ENCODE measurements at places on chromosomes 2 and 18. TPM values are rescaled to one million over a fixed set of nuclear protein-coding genes. Genes with fewer than 3 reads are reported as not detected.

GRCh38 chr2:225466891-225467604 lies 67.5 kb downstream of the NYAP2 start:
- DNase-seq, result no peak

GRCh38 chr2:165698444-165698884 lies 95.6 kb downstream of the GALNT3 start:
- no peak for DNase-seq

DNA sequence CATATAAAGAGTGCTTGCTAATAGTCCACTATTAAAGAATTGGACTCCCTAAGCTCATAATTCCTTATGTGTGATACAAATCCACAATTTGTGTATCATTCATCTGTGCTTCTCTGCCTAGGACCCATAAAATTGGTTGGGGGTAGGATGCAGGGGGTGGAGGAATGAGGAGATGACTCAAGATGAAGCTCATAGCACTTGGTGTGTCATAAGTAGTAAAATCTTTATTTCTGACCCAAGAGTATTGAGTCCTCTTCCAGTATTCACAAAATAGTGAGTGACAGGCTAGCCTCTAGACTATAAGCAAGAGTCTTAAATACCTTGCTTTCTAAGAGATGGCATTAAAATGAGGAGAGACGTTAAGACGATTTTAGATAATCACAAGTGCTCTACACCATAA lies 390.9 kb upstream of the CDH19 start:
- no peak for DNase-seq

CAD gene
- total RNA-seq, result 33.7 TPM

DNA sequence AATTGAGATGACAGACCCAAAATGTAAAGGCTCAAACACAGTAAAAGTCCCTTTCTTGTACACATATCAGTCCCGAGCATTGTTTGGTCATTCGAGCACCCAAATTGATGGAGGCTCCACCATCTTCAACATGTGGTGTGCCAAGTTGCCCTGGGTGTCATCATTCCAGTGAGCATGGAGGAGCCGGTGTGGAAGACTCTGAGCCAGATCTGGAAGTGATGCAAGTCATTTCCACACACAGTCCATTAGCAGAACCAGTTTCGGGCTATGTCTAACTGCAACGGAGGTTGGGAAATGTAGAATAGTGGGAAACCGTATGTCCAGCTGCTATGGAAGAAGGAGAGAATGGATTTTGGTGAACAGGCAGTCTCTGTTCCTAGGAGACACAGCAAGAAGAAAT lies 40.9 kb upstream of the BZW1 start:
- DNase-seq, result no peak

PCARE gene
- 0.08 TPM for total RNA-seq

GRCh38 chr2:169778446-169778845 lies 20.2 kb upstream of the SSB start:
- DNase-seq, result no peak

METTL21A gene
- total RNA-seq, result 24.1 TPM

- DNase-seq, result no peak
These were observed 205.5 kb downstream of the RPIA start for GRCh38 chr2:88896971-88897370.

Measured in suprapubic skin (tissue), 4 donors.